Naive thymus-derived CD4-positive, alpha-beta T cell (primary cell): ENCODE measurements at places on chromosomes 3 and 15. TPM values are rescaled to one million over a fixed set of nuclear protein-coding genes. Genes with fewer than 3 reads are reported as not detected.

Gene CLCN2
- 1.1 TPM for polyA plus RNA-seq

Gene GCHFR
- polyA plus RNA-seq = 83.2 TPM

Gene TXNRD3
- polyA plus RNA-seq = 4.6 TPM

Gene NPAP1
- not detected for polyA plus RNA-seq

Gene KLHL40
- polyA plus RNA-seq = not detected

Gene GCNT3
- polyA plus RNA-seq = not detected

Gene CELSR3
- 0.69 TPM for polyA plus RNA-seq

Gene FBXO40
- 0.12 TPM for polyA plus RNA-seq

Gene TUSC2
- polyA plus RNA-seq = 45.5 TPM

Gene SOX14
- not detected for polyA plus RNA-seq

Gene LRRC2
- polyA plus RNA-seq = 0.48 TPM

Gene GOLGA6D
- not detected for polyA plus RNA-seq

Gene LSMEM2
- polyA plus RNA-seq = not detected

GRCh38 chr3:100913870-100914648, 79.2 kb downstream of the ABI3BP start:
- no peak for DNase-seq

DNA sequence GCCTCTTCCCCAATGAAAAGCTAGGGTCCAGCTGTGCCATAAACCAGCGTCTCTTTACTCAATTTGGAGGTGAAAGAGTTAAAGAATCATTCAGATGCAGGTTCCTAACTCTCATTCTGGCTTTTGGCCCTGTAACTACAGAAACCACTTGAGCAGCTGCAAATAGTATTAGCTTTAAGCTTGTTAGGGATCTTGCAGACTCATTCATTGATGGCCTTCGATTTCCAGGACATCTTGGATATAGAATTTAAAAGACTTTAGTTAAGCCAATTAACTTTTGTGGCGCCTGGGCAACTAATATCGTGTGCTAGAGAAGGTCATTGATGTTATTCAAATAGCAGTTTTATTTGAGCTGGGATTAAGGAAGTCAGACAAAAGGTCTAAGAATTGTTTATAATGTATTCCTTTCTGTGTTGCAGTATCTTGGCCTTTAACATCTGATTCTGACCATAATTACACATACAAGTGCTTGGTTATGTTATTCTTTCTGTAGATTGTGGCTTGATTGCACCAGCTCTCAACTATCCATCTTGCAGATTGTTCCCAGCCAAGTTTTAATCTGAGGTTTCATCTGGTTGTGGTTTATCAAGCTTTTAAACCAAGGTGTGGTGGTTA, 185.3 kb downstream of the CACNA2D3 start:
- DNase-seq = no peak

DNA sequence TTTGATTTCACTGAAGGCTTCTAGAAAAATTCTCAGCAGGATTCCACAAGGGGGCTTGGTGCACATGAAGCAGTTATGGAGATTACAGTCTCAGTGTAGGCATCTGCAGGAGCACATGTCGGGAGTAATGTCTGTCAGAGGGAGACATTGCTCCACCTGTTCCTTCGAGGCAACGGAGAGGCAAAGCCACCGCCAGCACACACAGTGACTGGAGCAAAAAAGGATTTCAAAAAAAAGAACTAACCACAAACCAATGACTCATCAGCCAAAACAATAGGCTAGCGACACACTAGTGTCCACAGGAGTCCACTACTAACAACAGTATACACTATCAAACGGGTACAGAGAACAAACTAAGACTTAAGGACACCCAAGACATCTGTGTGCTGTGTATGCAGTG, 68.9 kb downstream of the NPTN start:
- DNase-seq = no peak

DNA sequence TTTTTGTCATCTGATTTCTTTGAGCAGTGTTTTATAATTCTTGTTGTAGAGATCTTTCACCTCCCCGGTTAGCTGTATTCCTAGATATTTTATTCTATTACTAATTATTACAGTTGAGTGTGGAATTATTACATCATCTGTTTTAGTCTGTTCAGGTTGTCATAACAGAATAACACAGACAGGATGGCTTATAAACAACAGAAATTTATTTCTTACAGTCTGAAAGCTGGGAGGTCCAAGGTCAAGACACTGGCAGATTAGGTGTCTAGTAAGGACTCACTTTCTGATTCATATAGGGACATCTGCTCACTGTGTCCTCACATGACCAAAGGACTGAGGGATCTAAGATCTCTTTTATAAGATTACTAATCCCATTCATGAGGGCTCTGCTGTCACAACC, 121.3 kb upstream of the THBS1 start:
- no peak for DNase-seq

- DNase-seq = no peak
These were observed 379.3 kb downstream of the NTRK3 start for GRCh38 chr15:87877114-87877810.

DNA sequence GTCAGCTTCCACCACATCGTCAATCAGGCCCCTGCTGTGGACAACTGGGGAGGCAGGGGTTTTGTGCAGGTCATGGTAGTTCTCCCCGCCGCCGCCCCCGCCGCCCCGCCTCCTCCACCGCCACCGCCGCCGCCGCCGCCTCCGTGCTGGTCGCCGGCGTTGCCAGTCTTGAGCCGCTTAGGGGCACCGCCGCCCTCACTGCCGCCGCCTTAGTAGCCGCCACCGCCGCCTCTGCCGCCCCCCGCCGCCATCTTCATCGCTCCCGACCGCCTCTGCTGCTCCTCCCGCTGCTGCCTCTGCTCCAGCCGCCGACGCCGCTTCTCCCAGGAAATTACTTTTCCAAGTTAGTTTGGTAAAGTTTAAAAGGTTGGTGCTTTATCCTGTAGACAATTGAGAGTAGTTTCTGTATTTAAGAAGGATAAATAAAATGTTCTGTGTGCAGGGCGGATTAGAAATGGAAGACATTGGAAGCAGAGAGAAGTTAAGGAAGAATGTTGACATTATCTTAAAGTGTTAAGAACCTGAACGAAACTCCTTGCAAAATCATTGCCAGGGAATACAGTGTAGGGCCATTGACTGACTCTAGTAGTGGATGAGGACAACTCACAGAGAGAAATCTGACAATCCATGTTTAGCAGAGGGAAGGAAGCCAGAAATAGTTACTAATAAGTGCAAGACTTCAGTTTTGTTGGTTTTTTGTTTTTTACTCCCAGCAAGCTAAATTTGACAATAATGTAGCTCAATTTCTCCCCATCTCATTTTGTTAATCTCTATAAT, 53.0 kb upstream of the GOLGA8A start:
- no peak for DNase-seq

- DNase-seq = no peak
These were observed 5.6 kb downstream of the SERPINI1 start for GRCh38 chr3:167740961-167741587.

- no peak for DNase-seq
These were observed 191.6 kb upstream of the MRPL3 start for GRCh38 chr3:131694376-131694775.

DNA sequence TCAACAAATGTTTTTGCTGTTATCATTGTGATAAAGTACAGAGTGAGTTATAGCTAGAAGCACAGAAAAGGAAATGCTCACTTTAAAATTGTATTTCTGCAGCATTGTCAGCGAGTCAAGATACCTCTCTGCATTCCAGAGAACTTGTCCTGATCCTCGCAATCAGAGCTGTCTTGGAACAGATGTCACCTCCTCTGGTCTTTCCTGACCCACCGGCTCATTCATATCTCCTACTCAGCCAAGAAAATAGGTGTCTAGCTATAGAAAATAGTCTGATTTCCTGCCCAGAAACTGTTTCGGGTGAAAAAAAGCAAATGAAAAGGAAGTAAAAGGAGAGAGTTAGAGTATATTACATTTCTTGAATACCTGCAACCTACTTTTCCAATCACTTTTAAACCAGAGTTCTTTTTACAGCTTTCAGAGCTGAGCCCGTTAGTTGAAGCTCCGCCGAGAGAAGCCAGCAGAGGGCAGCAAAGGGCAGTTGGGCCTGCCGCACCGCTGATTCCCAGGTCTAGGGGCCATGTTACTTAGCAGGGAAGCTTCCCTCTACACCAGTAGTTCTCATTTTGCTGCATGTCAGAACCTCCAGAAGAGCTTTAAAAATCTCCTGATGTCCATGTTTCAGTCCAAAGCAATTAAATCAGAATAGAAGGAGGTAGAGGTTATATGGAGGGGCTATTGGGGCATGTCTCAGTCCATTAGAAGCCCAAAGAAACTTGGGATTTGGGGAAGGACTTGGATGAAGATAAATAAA, 185.7 kb upstream of the THRB start:
- no peak for DNase-seq

DNA sequence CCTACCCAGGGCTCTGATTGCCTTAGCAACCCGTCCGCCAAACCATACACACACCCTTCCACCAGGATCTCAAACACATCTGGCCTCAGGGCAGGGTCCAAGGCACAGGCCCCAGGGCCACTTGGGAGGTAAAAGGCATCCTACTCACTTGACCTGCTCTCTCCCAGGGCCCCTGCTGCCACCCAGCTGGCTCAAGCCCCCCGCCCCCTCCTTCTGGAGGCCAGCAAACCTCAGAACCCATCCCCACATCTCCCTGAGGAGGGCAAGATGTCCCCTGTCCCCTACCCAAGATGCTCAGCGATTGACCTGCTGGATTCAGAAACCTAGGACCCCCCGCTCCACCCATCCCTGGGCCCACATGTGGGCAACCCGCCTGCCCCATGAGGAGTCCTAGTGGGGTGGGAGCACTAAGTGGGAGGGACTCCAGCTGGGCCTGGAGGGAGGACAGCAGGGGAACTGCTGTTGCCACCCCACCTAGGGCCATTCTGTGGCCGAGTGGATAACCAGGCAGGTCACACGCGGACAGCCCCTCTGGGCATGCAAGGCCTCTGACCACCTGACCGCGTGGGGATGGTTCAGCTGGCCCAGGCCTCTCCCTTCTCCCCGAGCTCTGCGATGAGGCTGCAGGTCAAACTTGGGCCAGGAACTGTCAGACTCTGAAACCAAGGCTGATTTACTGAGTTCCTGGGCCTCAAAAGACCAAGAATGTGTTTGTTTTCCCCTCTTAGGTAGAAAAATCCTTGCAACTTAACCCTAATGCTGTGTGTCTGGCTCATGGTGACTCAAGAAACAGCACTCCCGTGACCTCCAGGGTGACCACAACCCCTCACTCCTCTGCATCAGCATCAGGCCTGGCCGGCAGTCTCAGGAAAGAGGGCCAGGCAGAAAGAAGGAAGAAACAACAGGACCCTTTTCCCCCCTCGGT, 4.2 kb downstream of the MFGE8 start:
- no peak for DNase-seq

GRCh38 chr3:49867871-49868321, 1.8 kb downstream of the CAMKV start:
- peak; percentile 15 for DNase-seq

GRCh38 chr15:89912145-89912673, 543 bp downstream of the ARPIN start:
- no peak for DNase-seq

DNA sequence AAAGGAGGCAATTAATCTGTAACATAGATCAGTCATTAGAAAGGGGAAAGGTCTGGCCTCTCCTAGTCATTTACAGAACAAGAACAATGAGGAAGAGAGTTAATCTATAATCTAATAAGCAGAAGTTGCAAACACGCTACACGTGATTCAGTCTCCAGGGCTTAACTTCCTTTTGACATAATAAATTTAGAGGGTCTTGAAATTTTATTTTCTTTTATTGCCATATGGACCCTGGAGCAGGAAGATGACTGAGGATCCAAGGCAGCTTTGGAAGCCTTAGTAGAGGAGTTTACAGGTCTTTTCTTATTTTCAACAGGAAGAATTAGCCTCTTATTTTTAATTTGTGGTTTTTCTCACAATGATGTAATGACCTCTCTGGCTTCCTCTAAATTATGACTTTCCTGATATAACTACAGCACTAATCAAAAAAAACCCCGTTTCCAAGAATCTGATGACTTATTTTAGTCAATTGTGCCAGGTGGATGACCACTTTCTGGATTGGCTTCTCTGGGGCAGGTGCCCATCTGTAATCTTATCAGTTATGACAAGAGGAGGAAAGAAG, 32.2 kb downstream of the ADGRG7 start:
- no peak for DNase-seq

DNA sequence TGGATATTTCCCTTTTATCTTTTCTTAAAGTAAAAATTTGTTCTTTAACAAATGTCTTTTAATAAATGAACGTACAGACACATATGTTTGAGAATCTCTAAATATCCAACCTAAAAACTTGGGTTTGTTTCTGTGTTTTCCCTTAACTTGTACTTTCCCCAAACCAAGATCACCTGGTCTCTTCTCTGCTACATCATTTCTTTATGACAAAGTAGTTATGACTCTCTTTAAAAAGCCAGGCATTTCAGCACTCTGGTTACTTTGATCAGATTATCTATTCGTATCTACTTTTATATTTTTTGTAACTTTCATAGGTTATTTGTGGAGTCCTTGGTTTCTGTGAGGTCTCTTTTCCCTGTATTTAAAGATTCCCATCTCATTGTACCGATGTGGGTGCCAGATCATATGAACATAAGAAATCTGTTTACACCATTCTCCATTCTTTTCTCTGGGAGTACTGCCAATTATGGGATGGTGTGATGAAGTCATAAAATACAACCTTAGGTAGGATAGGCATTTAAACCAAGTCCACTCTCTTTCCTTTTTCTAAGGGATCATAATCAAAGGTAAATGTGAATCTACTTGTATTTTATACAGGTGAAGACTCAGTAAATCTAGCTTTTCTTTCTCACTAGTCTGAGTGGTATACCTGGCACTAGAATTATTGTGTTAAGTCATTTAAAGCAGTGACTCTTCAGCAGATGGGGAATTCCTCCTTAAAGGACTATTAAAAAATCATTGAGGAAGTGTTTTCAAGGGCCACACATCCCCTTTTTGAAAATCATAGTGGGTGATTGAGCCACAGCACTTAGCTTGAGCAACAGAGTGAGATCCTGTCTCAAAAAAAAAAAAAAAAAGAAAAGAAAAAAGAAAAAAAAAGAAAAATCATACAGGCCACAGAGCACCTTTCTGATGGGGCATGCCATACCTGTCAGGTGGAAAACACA, 12.4 kb upstream of the NFKBIZ start:
- DNase-seq = no peak

- no peak for DNase-seq
These were observed 78.4 kb downstream of the PLSCR2 start for GRCh38 chr3:146390957-146391356.

DNA sequence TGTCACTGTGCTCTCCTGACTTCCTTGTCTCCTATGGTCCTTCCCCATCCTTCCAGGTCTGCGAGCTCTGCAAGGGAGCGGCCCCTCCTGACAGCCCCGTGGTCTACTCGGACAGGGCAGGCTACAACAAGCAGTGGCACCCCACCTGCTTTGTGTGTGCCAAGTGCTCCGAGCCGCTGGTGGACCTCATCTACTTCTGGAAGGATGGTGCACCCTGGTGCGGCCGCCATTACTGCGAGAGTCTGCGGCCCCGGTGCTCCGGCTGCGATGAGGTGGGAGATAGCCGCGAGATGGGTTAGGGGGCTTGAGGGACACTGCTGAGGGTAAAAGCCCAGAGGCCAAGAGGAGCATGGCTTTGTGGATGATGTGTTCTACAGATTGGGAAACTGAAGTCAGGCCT, 63.8 kb downstream of the LMCD1 start:
- no peak for DNase-seq

- DNase-seq = no peak
These were observed 4.9 kb upstream of the FAM131A start for GRCh38 chr3:184332370-184333090.
